ENCODE measurements at places on chromosomes 1 and 21. TPM values are rescaled to one million over a fixed set of nuclear protein-coding genes. Genes with fewer than 3 reads are reported as not detected.

DNA sequence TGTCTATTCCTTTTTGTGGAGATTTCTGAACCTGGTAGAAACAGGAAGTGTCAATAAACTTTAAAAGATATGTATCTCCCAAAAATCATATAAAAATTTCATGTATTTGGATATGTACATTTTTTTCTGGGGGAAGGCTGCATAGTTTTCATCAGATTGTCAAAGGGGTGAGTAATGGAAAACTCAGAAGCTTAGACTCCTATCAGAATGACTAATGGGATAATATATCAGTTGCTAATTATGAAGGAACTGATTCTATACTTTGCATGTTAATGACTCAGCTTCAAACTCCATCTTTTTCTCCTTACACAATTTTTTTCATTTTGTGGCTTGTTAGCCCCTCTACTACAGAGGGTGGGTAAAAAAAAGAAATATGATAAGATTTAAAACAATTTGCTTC lies 55.9 kb downstream of the GON4L start:
- H3K4me1 ChIP-seq = no peaks in the 10 kb centered on the region
- H3K27ac ChIP-seq = no peak overlapping the region
- H3K36me3 ChIP-seq = peaks cover 3% of the 10 kb centered on the region
- no peaks in the 10 kb centered on the region for H3K27me3 ChIP-seq
- H3K4me3 ChIP-seq = no peak overlapping the region

DNA sequence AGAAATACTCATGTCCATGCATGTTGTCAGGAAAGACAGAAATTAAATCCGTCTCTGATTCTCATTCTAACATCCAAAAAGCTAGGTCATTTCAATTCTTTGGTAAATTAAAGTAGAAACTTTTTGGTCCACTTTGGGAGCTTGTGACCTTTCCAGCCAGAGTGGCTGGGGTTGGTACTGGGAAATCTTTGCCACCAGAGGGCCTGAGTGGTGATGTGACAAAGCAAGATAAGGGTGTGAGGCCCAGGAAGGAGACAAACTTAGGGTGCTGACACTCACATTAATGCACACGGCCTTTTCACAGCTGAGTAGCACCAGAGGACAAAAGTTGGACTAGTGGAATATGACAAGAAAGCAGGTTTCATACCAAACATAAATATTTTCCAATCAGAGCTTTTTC lies 144.3 kb downstream of the DNM3 start:
- no peak overlapping the region for H3K27ac ChIP-seq
- no peaks in the 10 kb centered on the region for H3K27me3 ChIP-seq
- H3K36me3 ChIP-seq = no peaks in the 10 kb centered on the region
- no peak overlapping the region for H3K4me3 ChIP-seq

DNA sequence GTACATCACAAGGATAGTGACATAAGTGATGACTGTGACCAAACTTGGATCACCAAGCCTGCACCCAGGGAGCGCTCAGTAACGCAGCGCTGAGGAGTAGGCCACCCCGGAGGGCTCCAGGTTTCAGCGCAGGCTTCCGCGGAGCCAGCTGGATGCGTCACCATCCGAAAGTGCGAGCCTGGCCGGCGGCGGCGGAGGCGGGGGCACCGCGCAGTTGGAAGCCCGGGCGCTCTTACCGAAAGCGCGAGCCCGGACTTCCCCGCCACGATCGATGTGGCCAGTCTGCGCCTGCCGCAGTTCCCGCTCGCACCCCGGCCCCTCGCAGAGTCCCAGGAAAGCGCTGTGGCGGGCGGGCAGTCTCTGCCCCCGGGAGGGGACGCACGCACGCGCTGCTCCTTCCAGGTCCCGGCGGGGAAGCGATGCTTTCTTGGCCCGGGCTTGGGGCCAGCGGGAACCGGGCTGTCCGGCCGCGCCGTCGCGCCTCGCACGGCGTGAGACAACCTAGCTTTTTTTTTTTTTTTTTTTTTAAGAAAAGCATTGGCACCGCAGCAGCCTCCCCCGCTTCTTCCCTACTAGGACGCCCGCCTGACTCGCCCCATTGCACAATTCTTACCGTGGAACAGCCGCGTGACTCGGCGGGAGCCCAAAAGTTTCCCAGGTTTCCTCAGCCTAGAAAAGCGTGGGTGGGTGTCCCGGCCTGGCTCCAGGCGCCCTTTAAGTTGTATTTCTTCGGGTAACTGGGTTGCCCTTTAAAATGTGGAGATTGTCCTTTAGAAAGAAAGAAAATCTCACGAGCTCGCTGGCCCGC lies 36.4 kb upstream of the JAK1 start:
- H3K36me3 ChIP-seq = no peaks in the 10 kb centered on the region
- no peak for DNase-seq
- H3K4me3 ChIP-seq = peak overlapping the region; percentile 51
- H3K27ac ChIP-seq = no peak overlapping the region
- H3K4me1 ChIP-seq = peaks cover 15% of the 10 kb centered on the region
- peaks cover 4% of the 10 kb centered on the region for H3K27me3 ChIP-seq

GRCh38 chr21:32206631-32207405 lies 72.0 kb downstream of the MIS18A start:
- no peak overlapping the region for H3K4me3 ChIP-seq
- H3K4me1 ChIP-seq = no peaks in the 10 kb centered on the region
- no peak overlapping the region for H3K27ac ChIP-seq
- H3K36me3 ChIP-seq = no peaks in the 10 kb centered on the region

DNA sequence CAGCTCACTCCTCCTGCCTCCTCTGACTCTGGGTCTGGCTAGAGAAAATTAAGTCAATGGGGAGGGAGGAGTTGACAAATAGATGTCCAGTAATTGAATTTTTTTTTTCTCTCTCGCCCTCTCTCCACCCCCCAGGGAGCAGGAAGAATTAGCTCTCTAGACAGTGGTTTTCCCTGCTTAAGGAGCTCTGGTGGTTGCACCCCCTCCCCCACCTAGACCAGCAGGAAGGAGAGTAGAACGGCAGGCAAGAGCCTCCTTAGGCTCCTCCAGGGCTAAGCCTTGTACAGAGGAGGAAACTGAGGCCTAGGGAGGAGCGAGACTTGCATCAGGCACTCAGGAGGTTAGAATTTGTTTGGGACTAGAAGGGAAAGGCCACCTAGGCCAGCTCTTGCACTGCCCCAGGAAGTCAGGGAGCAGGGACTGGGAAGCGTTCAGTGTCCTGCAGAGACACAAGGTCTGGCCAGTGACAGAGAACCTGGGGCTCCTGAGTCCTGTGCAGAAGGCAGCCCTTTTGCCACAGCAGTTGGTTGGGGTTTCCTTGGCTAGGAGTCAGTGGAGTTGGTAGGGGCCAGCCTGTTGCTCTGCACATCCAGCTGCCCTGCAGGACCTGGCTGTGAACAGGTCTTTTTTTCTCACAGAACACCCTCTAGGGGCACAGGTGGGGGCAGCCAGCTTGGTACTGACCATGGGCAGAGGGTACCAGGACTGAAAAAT lies 49.5 kb upstream of the ACOT11 start:
- H3K4me1 ChIP-seq = no peaks in the 10 kb centered on the region
- H3K27ac ChIP-seq = no peak overlapping the region
- no peak for DNase-seq

- no peak for DNase-seq
- H3K27ac ChIP-seq = no peak overlapping the region
- no peak overlapping the region for H3K4me3 ChIP-seq
- no peaks in the 10 kb centered on the region for H3K36me3 ChIP-seq
- H3K27me3 ChIP-seq = peaks cover 5% of the 10 kb centered on the region
These were observed 170.2 kb downstream of the TNR start for GRCh38 chr1:175572932-175573868.

GRCh38 chr1:205373022-205373797 lies 16.5 kb upstream of the KLHDC8A start:
- no peak for DNase-seq
- H3K27ac ChIP-seq = no peak overlapping the region
- 0 out of 2 replicates have a peak, but pooled peaks cover 5% of the 10 kb centered on the region for H3K27me3 ChIP-seq
- H3K4me1 ChIP-seq = no peaks in the 10 kb centered on the region
- no peaks in the 10 kb centered on the region for H3K36me3 ChIP-seq

GRCh38 chr1:44415013-44415412 lies 10.0 kb downstream of the RNF220 start:
- DNase-seq = no peak
- H3K36me3 ChIP-seq = no peaks in the 10 kb centered on the region
- H3K4me1 ChIP-seq = no peaks in the 10 kb centered on the region

- H3K4me3 ChIP-seq = no peak overlapping the region
- H3K27ac ChIP-seq = no peak overlapping the region
- DNase-seq = no peak
- no peaks in the 10 kb centered on the region for H3K4me1 ChIP-seq
These were observed 23.4 kb downstream of the NFASC start for GRCh38 chr1:204894031-204894430.

DNA sequence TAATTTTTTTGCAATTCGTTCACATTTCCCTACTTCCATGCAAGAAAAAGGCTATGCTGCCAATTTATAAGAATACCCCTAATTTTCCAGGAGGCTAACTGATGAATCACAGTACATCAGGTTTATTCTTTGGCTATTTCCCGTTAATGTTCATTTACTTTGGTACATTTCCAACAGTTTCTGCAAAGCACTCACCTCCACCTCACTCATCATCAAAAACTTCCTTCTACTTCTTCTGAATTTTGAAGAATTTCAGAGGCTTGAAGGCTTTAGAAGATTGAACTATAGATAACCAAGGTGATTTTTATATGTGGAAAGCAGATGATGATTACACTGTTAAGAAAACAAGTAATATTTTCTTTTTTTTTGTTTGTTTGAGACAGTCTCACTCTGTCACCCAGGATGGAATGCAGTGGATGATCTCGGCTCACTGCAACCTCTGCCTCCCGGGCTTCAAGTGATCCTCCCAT lies 60.5 kb upstream of the HP1BP3 start:
- no peaks in the 10 kb centered on the region for H3K27me3 ChIP-seq
- DNase-seq = no peak
- no peaks in the 10 kb centered on the region for H3K36me3 ChIP-seq
- H3K4me1 ChIP-seq = no peaks in the 10 kb centered on the region
- H3K4me3 ChIP-seq = no peak overlapping the region

DNA sequence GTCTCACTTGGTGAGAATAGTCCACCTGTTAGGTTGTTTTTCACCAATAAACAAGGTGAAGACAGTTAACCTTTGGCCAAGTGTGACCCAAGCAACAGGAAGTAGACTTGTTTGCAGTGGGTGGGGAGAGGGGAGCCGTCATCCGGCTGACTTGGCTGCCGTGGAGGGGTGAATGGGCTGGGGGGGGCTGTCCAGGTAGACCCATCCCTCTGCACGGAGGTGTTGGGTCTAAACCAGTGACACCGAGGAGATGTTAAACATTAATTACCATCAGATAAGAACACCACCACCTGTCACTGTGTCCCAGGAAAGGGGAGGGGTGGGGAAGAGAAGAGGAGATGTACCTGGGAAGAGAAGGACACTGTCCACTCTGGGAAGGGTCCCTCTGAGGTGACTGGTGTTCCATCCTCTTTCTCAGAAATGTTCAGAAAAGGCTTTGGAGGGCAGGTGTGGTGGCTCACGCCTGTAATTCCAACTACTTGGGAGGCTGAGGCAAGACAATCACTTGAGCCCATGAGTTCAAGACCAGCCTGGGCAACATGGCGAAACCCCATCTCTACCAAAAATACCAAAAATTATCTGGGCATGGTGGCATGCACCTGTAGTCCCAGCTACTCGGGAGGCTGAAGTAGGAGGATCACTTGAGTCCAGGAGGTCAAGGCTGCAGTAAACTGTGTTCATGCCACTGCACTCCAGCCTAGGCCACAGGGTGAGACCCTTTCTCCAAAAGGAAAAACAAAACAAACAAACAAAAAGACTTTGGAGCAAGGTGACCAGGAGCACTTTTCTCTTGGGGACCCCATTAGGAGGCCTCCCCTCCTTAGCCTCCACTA lies 6.7 kb upstream of the MYOM3 start:
- DNase-seq = no peak
- H3K4me3 ChIP-seq = no peak overlapping the region
- no peak overlapping the region for H3K27ac ChIP-seq
- H3K27me3 ChIP-seq = peaks cover 3% of the 10 kb centered on the region

DNA sequence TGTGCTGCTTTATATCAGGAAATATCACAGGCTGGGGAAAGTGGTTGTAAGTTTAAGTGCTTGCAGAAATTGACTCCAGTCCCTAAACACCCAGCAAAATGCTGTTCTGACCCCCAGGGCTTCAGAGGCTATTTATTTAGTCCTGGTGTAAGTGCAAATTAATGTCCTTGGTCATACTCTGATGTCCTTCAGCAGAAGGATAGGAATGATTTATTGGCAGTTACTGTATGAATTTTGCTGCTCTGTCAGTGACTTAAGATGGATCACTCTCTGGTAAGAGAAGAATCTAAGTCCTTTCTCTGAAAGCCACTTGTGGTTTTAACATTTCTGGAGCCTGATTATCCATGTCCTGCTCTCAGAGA lies 21.9 kb downstream of the FAM20B start:
- peaks cover 3% of the 10 kb centered on the region for H3K4me1 ChIP-seq
- no peaks in the 10 kb centered on the region for H3K36me3 ChIP-seq
- H3K4me3 ChIP-seq = no peak overlapping the region
- no peaks in the 10 kb centered on the region for H3K27me3 ChIP-seq

DNA sequence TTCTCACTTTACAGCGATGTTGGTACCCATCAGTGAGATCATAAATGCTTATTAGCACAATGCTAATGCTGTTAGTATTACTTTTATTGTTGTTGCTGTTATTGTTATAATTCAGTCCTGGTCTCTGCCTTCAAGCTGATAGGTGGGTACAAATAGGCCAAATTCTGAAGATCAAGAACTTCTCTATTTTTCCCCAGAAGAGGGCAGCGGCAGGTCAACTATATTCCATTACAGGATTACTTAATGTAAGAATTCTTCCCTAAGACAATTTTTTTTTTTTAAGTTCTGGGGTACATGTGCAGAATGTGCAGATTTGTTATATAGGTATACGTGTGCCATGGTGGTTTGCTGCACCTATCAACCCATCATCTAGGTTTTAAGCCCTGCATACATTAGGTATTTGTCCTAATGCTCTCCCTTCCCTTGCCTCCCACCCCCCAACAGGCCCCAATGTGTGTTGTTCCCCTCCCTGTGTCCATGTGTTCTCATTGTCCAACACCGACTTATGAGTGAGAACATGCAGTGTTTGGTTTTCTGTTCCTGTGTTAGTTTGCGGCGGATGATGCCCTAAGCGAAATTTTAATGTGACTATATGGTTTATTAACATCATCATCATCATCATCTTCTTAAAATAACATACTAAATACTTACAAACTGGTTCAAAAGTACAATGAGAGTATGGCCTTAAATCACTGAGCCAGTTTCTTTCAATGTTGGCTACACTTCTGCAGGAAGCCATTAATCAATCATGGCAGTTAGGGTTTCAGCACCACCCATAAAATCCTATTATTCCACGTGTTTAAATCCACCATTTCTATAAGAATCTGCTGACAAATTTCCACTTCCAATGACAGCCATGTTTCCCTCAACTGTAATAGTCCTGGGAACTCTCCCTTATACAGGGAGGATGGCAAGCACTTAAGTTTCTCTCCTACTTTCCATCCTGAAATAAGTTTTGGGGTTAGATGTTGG lies 19.2 kb downstream of the SLC19A2 start:
- H3K36me3 ChIP-seq = no peaks in the 10 kb centered on the region
- H3K4me3 ChIP-seq = no peak overlapping the region
- no peaks in the 10 kb centered on the region for H3K4me1 ChIP-seq
- no peaks in the 10 kb centered on the region for H3K27me3 ChIP-seq

The PADI4 gene
- 0.13 TPM for total RNA-seq

The CCDC28B gene
- 89.7 TPM for total RNA-seq

The TSEN15 gene
- total RNA-seq = 53.2 TPM

The WDR47 gene
- total RNA-seq = 8.3 TPM

The SLAMF9 gene
- total RNA-seq = not detected

The WNT3A gene
- total RNA-seq = not detected

The NVL gene
- 28.5 TPM for total RNA-seq

The ZMYND12 gene
- 0.36 TPM for total RNA-seq

The EXOSC10 gene
- 60.0 TPM for total RNA-seq

The RABGGTB gene
- 128 TPM for total RNA-seq
